ENCODE measurements at places on chromosomes 16 and 17. TPM values are rescaled to one million over a fixed set of nuclear protein-coding genes. Genes with fewer than 3 reads are reported as not detected.

PRSS8 gene
- total RNA-seq, result not detected

IGFALS gene
- total RNA-seq, result not detected

PERCC1 gene
- total RNA-seq, result not detected

DNA sequence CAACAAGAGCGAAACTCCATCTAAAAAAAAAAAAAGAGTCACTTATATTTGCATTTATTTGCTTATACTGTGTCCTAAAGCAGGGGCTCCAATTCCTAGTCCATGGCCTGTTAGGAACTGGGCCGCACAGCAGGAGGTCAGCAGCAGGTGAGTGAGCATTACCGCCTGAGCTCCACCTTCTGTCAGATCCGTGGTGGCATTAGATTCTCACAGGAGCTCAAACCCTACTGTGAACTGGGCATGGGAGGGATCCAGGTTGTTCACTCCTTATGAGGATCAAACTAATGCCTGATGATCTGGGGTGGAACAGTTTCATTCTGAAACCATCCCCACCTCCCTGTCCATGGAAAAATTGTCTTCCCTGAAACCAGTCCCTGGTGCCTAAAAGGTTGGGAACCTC is 24.9 kb downstream of the ITGB3 start:
- DNase-seq, result no peak

- no peak for DNase-seq
These were observed 8.9 kb downstream of the METTL22 start for GRCh38 chr16:8630255-8630953.

DNA sequence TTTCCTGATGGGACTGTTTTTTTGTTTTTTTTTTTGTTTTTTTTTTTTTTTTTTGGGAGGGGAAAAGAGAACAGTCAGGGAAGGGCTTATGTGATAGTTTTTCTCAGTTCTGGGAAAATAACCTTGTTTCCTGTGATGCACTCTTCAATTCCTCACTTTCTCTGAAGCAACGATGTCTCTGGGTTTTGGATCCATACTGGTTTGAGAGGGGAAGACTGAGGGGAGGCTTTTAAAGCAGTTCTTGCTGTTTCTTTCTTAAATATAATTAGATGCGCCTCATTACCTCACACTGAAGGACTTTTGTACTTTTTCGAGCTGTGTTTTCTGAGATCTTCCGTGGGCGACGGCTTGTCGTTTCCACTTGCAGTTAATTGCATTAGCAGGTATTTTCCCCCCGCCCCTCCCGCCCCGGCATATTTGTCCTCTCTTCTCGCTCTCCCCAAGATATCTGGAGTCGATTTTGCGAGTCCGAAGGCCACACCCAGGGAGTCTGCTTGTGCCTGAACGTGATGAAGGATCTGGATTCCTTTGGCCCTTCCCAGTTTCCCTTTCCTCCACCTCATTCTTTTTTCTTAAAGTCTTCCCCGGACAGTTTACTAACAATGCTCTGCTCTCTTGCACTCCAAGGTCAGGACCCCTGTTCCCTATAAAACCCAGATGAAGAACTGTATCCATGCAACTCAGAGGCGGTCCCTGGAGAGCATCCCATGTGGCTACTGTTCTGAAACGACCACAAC is 125.2 kb upstream of the ZFHX3 start:
- DNase-seq, result no peak

DNA sequence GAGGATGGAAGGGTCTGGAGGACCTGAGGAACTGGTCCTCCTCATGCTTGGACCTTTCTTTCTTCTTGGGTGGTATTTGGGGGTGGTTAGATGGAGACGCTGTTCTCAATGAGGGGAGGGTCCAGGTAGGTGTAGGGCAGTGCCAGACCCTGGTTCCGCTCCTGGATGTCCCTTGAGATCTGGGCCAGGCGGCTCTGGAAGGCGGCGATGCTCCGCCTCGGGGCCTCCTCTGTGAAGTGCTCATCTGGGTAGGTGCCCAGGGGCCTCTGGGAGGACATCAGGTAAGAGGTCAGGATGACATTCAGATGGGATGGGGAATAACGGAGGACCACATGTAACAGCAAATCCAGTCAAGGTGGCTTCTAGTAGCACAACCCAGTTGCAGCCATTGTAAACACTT is 9.0 kb upstream of the ALOX12B start:
- DNase-seq, result no peak

GRCh38 chr17:77391668-77392375 is 251.1 kb downstream of the SEC14L1 start:
- no peak for DNase-seq
